ENCODE measurements at places on chromosomes 16 and 17.

DNA sequence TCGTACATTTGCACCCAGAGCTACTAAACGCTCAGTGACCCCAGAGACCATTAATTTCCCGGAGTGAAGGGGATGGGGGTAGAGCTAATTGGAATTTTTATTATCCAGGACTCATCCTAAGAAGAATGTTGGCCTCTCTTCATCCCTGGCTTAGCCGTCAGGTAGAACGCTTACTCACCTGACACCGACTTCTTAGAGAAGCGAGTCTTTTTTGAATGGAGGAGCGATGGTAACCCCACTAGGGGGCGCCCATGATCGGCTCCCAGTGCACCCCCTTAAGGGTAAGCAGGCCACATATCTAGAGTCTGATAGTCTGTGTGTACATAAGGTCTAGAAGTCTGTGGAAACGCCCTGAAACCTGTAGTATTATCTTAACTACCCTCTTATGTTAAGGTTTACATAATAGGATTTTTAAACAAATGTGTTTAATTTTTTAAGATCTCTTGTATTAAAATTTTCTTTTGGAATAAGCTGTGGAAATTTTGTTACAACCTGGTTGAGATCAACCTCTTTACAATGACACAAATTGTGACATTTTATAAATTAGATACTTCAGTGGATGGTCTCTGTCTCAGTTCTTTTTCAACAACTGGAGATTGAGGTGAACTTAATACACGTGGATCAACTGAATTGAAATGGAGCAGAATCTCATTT lies 229.8 kb downstream of the CPPED1 start:
- peak; percentile 22 for DNase-seq

GRCh38 chr16:66705790-66706505 lies 9.4 kb upstream of the CMTM4 start:
- DNase-seq, result no peak

- DNase-seq, result no peak
Measured at GRCh38 chr17:82282239-82283207, 9.0 kb upstream of the CSNK1D start.

DNA sequence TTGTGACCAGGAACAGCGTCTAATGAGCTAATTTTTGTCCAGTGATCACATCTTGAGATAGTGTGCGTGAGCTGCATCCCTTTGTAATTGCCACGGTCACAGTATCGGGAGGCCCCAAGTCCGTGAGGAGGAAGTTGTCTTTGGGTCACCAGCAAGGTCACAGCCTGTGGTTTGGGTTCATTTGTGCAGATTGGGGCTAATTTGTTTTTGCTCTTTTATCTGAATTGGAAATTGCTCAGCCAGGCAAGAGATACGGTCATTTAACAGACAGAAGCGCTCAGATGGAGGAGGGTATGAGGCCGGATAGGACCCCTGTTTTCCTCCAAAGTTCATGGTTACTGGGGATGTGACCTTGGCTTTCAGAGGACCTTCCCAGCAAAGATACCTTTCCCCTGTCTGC lies 174.1 kb downstream of the SNX29 start:
- no peak for DNase-seq

GRCh38 chr17:77374170-77374936 lies 233.6 kb downstream of the SEC14L1 start:
- DNase-seq, result peak; percentile 88

- DNase-seq, result peak; percentile 80
Measured at GRCh38 chr17:31674305-31674704, 184.7 kb downstream of the COPRS start.

DNA sequence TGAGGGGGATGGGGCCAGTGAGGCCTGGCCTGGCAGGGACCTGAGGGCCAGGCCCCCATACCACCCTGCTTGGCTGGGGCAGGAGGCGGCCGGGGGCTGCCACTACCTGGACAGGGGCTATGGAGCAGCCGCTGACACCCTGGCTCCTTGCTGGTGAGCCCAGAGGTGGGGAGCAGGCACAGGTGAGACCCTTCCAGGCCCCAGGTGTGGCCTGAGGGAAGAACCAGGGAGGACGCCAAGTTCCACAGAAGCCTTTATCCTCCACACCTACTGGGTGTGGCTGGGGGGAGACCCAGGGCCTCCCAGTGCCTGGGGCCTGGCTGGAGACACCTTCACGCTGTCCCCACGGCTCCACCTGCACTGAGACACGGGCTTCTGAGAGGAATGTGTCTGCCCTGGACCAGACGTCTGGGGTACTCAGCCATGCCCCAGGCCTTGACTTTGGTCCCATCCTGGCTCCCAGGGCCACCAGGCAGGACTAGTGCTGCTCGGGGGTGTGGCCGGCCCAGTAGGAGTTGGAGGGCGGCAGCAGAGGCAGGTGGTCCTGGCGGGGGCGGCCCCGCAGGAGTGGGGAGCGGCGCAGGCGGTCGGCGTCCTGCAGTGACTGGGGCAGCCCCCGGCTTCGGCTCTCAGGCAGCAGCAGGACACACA lies 4.7 kb downstream of the SLC22A31 start:
- DNase-seq, result no peak

DNA sequence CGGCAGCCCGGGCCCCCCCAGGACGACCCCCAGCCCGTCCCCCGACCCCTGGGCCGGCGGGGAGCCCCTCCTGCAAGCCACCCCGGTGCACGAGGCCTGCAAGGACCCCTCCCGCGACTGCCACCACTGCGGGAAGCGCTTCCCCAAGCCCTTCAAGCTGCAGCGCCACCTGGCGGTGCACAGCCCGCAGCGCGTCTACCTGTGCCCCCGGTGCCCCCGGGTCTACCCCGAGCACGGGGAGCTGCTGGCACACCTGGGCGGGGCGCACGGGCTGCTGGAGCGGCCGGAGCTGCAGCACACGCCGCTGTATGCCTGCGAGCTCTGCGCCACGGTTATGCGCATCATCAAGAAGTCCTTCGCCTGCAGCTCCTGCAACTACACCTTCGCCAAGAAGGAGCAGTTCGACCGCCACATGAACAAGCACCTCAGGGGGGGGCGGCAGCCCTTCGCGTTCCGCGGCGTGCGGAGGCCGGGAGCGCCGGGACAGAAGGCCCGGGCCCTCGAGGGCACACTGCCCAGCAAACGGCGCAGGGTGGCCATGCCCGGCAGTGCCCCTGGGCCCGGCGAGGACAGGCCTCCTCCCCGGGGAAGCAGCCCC lies 15.6 kb upstream of the ZFPM1 start:
- peak; percentile 25 for DNase-seq

GRCh38 chr16:81241706-81242105 lies 3.2 kb downstream of the BCO1 start:
- DNase-seq, result no peak

DNA sequence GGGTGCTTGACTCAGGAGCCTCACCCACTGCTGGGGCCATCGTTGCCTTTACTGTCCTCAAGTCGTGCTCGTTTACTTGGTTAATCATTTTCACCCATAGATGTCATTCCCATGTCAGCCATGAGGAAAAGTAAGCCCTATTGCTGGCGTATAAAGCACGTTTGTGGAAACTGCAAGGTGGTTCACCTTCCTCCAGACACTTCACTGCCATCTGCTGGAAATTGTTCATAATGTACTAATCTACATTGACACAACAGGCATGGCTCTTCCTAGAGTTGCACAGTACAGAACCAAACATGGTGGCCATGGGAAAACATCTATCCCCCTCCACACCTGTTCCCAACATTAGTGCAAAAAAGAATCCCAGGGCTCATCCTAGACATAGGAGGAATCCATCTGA lies 116.6 kb downstream of the ZNF18 start:
- no peak for DNase-seq

DNA sequence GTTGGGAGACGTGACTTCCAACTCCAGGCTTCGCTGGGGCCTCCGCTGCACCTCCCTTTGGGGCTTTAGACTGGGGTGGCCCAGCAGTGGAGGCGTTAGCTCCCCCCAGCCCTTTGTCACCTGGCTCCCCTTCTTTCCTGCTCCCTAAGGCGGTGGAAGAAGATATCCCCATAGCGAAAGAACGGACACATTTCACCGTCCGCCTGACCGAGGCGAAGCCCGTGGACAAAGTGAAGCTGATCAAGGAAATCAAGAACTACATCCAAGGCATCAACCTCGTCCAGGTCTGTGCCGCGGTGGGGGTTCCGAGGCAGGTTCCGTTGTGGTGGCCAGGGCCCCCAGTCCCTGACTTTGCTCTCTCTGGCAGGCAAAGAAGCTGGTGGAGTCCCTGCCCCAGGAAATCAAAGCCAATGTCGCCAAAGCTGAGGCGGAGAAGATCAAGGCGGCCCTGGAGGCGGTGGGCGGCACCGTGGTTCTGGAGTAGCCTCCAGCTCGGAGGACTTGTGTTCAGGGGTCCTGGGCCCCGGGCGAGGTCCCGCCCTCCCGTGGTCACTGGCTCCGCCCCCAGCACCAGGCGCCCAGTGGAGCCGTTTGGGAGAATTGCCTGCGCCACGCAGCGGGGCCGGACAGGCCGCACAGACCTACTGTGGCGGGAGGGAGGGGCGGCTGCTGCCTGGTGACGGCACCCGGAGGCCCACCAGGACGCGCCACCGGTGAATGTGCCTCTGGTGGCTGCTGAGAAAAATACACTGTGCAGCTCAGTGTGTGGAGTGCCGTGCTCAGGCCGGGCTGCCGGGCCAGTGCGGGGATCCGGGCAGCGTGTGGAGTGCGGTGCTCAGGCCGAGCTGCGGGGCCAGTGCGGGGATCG lies 3.8 kb downstream of the MRPL12 start:
- DNase-seq, result no peak

Data from fibroblast of skin of right quadriceps (primary cell).